Stimulated activated CD8-positive, alpha-beta memory T cell treated with anti-CD3 and anti-CD28 coated beads, Interleukin-7, amount 100 ng/mL, for 24 hours (primary cell): ENCODE measurements at places on chromosomes 5 and 9.
A peak's percentile ranks its signal among the peaks of the same experiment; 100 is the strongest.

GRCh38 chr5:75089137-75089536 is 36.8 kb upstream of the GCNT4 start:
- DNase-seq, result no peak

DNA sequence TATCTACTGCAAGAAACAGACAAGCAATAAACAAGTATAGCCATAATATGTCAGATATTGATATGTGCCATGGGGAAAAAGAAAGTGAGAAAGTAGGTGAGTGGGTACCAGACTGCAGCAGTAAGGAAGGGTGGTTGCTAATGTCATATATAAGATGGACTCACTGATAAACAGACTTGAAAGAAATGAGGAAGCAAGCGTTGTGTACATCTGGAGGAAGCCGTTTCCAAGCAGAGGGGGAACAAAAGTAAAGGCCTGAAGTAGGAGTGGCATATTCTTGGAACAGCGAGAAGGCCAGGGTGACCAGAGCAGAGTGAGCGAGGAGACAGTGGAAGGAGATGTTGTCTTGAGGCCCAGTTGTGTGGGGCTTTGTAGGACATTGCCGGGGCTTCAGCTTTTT is 142.2 kb upstream of the MAP3K1 start:
- no peak for DNase-seq

DNA sequence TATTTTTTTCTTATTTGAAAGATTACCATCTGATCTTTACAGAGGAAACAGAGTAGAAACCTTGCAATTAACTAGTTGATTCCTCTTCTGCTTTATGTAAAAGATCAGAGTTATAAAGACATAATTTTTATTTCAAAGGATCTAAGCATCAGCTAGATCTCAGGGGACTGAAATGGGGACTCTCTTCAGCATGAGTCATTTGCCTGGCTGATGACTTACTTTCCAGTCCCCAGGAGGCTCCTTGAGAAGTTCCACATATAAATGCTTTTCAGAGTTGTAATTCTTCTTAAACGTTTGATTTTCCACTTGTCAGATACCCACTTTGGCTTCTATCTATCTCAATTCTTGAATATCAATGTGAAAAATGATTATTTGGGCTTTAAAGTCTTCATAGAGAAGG is 389.4 kb downstream of the RAB3C start:
- no peak for DNase-seq

GRCh38 chr9:87112656-87113055 is 165.3 kb upstream of the GAS1 start:
- no peak for DNase-seq

DNA sequence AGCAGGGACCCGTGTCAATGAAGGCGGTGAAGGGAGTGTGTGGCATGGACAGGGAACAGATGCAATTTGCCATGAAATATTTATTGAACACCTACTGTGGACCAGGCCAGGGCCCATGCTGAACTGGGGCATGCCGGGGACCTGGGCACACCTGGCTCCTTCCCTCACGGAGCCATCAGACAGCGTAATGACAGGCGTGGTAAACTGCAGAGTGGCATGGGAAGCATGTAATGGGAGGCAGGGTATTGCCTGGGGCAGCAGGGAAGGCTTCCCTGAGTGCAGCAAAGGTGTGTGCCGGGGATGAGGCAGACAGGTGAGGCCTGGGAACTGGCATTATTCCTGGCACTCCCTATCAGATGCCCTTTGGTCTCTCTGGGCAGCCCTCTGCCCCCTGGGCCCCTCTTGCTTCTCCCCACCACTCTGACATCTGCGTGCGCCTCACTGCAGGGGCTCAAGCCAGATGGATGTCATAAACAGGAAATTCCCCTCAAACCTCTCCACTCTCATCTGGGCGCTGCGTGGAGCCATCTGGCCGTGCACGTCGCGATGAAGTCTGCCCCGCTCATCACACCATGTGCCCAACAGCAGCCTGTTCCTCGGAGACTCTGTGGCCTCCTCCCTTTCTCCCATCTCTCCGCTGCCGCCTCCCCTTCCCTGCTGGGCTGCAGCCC is 67.6 kb downstream of the HMCN2 start:
- DNase-seq, result no peak

DNA sequence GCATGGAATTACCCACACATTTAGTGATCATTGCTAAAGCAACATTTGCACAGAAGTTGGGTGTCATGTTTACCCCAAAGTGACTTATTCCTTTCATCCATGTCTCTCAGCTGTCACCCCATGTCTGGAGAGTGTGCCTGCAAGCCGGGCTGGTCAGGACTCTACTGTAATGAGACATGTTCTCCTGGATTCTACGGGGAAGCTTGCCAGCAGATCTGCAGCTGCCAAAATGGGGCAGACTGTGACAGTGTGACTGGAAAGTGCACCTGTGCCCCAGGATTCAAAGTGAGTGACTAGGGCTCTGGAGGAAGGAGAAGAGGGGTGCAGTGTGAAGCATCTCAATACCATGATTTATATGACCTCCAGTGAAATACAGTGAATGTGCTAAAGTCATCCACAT is 99.9 kb upstream of the PRRC1 start:
- DNase-seq, result no peak

DNA sequence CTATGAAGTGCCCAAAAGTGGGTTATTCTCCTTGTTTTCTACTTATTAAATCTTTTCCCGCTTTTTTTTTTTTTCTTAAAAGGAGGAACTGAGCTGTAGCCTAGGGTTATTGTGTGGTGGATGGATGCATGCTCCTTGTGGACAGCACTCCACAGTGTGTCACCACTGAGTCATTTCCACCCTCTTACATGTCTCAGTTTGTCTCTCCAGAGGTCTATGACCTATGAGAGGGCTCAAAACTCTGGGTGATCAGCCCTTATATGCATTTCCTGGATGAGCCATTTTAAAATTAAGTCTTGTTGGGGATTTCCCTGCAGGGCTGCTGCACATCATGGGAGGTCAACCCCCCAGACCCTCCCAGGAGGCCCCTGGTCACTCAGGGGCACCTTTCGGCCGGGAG is 102.2 kb upstream of the MOCS2 start:
- DNase-seq, result no peak

- no peak for DNase-seq
These were observed 63.0 kb downstream of the NIPSNAP3B start for GRCh38 chr9:104826911-104827310.

DNA sequence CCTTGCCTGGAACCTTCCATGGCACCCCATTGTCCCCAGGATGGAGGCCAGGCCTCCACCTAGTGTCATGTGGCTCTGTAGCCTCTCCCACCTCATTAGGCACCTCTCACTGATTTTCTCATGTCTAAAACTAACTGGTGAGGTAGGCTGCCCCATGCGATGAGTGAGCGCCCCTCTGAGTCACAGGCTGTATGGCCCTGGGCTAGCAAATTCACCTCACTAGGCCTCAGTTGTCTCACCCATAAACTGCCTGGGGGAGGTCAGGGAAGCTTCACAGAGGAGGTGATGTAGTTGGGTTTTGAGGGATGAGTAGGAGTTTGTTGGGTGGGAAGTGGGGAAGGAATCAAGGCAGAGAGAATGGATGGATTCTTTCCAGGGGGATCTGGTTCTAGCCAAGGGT is 8.8 kb downstream of the RXRA start:
- DNase-seq, result no peak

DNA sequence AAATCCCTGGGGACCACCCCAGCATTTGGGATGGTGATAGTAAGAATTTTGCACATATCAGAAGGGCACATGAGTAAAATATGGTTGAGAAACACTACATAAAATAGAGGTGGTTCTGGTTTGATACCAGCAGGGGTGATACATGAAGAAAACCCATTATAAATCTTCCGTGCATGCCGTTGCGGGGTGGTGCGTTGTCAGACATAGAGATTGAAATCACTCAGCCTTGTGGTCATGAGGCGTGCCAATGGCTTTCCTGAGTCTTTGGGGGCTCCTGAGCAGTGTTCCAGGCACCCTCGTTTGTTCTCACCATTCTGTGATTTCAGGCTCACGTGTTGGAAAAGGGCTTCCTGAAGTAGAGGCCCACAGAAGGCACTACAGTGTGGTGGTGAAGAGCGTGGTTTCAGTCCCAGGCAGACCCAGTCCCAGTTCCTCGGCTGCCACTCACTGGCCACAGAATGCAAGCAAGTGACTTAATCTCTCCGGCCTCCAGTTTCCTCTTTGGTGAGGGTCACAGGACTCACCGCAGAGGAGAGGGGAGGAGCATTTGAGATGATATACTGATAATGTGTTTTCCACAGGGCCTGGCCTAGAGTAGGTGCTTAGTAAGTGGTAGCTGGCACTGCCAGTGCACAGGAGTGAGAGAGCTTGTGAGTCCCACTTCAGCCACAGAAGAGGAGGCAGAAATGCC is 20.5 kb upstream of the GLRX start:
- DNase-seq, result peak; percentile 27

DNA sequence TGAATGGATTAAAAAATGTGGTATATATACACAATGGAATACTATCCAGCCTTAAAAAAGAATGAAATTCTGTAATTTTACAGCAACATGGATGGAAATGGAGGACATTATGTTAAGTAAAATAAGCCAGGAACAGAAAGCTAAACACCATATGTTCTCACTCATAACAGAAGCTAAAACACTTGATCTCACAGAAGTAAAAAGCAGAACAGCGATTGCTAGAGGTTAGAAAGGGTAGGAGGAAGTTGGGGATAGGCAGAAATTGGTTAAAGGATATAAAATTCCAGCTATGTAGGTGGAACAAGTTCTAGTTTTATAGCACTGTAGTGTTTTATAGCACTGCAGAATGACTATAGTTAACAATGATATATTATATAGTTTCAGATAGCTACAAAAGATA is 15.8 kb downstream of the MARCHF3 start:
- no peak for DNase-seq
